ENCODE measurements at places on chromosomes 5 and 9.

DNA sequence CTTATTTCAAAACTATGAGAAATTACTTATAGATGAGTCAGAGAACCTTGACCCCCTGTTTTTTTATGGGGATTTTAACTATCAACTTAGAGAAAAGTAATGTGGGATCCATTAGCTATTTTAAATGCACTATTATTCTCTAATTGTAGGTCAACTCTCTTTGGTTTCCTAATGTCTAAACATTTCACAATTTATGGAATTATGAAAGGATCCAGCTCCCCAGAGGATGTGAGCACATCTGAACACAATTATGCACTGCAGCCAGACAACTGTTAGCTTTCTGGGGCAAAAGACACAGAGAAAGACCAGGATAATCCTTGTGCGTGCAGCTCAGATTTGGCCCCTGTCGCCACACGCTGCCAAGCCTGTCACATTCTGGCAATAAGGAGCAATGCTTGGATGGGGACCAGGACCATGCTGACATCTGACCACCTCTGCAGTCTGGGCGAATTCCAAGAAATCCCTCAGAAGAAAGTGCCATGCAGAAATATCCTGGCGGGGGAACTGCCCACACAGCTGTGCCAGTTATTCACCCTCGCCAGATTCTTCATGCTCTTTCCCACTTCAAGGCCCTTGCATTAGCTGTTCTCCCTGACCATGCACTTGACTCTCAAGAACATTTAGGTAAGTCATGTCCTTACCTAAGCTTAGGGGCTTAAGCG, 22.2 kb upstream of the CMBL start:
- DNase-seq = no peak

- DNase-seq = no peak
Measured at GRCh38 chr9:101445353-101446029, 9.9 kb upstream of the ALDOB start.

DNA sequence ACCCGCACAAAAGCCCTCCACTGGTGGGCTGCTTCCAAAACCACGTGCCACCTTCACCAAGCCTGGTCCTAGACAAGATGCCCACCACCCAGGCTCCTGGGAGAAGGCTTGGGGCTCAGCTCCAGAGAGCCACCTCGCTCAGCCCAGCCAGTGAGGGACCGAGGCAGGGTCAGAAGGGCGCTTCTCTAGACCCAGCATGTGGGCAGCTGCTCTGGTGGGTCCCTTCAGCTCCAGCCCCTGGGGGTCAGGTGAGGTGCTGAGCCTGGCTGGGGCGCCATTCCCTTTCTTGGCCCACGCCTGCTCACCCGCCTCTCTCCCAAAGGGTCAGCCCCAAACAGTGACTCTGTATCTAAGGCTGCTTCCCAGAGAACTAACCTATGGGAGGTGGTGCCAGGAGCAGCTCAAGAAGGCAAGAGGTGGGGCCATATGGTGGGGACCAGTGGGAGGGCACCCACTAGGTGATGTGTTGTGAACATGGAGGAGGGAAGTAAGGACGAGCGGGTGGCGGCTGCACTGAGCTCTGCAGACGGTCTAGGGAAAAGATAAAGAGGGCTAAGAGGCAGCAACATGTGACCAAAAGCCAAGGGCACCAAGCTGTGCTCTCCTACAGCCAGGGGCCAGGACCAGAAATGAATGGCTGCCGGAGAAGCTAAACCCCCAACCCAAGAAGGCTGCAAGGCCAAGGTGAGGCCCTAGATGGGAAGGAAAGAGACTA, 79.3 kb downstream of the CAMSAP1 start:
- DNase-seq = no peak

GRCh38 chr5:133667217-133667616, 54.9 kb upstream of the FSTL4 start:
- no peak for DNase-seq

DNA sequence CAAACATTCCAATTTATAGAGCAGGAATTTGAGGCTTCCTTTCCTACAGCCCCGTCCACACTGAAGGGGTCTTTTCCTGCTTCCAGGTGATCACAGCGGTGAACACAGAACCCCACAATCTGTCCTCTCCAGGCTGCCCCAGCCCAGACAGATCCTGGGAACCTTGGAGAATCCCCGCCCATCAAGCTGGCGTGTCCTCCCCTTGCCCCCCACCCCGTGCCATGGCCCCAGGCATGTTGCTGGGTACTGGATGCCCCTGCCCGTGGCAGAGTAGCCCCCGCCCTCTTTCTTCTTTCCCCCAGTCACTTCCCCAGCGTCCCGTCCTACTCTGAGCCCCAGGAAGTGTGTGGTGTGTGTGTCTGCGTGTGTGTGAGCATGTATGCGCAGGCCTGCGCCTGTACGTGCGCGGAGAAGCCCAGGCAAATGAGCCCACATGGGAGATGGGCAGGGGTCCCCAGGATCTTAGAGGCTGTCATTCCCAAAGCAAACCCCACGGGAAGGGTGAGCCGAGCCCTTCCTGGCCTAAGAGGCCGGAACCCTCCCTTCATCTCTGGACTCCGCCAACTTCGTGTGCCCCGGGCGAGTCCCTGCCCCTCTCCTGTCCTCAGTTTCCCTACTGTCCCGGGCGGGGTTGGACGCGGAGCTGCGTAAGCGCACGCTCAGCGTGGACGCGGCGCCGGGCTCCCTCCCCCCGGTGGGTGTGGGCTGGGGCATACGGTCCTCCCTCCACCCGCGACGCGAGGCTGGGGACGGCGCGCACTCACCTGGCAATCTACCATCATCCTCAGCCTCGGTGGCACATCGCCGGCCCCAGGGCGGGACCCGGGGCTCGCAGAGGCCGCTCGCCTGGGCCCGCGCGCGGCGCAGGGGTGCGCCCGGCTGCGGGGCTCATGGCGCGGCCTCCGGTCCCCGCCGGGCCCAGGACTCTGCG, 15.2 kb downstream of the GBGT1 start:
- DNase-seq = no peak

DNA sequence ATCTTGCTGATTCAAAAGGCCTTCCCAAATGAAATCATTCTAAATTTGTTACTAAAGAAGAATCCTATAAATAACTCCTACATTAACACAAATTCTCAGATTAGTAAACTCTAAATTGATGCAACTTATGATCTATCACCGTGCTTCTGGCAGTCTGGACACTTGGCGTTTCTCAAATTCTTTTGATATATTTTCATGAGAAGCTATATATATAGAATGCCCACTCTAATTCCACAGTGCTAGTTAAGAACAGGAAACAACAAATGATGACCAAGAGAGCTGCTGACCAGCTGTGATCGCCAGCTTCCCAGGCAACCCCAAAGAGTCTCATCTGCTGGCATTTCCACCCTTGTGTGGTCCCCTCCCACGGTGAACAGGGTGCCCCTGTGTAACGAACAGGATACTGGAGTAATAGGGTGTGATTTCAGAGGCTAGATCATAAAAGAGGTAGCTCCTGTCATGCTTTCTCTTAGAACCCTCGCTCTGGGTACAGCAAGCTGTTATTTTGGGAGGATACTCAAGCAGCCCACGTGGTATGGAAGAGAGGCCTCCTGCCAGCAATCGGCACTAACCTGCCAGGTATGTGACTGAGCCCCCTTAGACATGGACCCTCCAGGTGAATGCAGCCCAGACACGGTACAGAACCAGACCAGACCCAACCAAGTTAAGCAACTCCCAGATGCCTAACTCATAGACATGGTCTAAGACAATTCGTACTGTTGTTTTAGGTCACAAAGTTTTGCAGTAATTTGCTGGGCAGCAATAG, 64.7 kb downstream of the CDC14B start:
- no peak for DNase-seq

GRCh38 chr5:72882989-72883388, 66.5 kb downstream of the TNPO1 start:
- DNase-seq = no peak

DNA sequence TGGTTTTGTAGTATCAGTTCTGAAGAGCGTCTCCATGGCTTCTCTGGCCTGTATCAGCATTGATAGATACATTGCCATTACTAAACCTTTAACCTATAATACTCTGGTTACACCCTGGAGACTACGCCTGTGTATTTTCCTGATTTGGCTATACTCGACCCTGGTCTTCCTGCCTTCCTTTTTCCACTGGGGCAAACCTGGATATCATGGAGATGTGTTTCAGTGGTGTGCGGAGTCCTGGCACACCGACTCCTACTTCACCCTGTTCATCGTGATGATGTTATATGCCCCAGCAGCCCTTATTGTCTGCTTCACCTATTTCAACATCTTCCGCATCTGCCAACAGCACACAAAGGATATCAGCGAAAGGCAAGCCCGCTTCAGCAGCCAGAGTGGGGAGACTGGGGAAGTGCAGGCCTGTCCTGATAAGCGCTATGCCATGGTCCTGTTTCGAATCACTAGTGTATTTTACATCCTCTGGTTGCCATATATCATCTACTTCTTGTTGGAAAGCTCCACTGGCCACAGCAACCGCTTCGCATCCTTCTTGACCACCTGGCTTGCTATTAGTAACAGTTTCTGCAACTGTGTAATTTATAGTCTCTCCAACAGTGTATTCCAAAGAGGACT, 1.5 kb downstream of the GPR21 start:
- no peak for DNase-seq

DNA sequence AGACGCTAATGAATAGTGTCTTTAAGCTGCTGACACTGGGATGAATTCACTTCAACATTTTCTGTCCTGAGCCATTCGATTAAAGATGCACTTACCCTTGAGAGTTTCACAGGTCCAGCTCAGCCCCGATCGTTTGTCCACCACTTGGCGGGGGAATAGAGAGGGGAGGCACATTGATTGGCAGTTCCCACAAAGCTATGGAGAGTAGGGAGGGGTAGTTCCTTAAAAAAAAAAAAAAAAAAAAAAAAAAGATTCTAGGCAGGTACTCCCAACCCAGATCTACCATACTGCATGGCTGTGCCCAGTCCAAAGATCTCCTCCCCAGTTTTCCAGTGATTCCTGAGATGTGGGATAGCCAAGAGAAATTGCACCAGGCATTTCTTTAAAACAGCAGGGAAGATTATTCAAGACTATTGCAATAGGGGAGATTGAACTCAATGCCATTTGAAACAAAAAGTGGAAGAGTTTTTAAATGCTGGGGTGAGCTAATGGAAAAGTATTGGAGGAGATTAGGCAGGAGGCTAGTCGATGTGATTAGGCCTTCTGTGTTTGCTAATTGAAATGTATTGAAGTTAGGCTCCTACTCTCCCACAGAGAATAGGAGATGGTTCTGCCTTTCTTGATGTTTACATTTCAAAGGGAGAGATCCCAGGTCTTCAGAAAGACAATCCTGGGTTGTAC, 2217.4 kb upstream of the WWC1 start:
- no peak for DNase-seq

- DNase-seq = no peak
Measured at GRCh38 chr9:93601666-93602065, 25.3 kb downstream of the PHF2 start.

GRCh38 chr9:90906316-90907055, 104.9 kb downstream of the SYK start:
- no peak for DNase-seq

DNA sequence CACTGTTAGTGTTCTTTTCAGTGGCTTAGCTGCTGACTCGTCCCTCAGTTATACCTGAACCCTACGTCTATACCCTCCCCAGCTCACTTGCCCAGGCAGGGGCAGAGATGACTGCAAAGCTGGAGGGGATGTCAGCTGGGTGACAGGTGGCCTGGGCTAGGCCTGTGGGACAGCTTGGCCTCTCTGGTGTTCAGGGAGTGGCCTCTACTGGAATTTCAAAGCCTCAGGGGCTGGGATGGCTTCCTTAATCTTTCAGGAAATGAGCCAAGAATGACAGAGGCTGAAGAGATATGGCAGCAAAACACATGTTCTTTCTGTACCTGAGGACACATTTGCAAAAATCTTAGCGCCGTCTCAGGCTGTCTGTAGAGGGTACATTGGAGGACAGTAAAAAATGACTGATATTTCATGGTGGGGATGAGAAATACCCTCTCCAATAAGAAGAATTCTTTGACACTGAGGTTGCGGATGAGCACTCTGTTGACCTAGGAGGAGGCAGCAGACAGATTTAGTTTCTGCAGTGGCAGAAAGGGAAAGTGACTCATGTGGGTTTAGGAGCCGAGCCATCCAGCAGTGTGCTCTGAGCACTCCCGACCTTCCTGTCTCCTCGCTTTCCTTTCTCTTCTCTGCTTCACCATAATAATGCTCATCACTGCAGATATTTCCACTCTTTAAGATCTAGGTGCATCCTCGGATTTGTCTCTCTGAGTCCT, 54.4 kb downstream of the ENTREP1 start:
- DNase-seq = no peak

GRCh38 chr9:6811436-6811835, 53.7 kb downstream of the KDM4C start:
- no peak for DNase-seq

- no peak for DNase-seq
Measured at GRCh38 chr9:127035948-127036347, 86.5 kb downstream of the ANGPTL2 start.

- DNase-seq = no peak
Measured at GRCh38 chr5:8019719-8020218, 150.8 kb downstream of the MTRR start.

GRCh38 chr9:97299809-97300414, 7.5 kb upstream of the CCDC180 start:
- DNase-seq = no peak

- DNase-seq = no peak
Measured at GRCh38 chr5:61425918-61426317, 93.9 kb downstream of the ZSWIM6 start.

DNA sequence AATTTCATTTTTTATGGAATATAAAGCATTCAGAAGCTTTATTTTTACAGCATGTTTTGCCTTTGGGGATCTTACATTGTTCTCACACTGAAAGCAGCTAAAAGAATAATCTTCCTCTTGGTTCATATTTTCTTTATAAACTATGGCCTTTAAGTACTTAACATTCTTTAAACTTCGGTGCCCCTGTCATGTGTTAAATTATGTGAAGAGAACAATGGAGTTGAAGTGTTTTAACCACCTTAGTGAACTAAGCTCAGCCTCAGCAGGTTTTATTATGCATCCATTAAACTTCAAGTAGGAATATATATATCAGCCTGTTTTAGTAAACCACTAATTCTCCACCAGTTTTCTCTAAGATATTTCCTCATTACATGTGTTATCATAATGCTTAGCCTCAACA, 371.4 kb upstream of the CDH18 start:
- no peak for DNase-seq

DNA sequence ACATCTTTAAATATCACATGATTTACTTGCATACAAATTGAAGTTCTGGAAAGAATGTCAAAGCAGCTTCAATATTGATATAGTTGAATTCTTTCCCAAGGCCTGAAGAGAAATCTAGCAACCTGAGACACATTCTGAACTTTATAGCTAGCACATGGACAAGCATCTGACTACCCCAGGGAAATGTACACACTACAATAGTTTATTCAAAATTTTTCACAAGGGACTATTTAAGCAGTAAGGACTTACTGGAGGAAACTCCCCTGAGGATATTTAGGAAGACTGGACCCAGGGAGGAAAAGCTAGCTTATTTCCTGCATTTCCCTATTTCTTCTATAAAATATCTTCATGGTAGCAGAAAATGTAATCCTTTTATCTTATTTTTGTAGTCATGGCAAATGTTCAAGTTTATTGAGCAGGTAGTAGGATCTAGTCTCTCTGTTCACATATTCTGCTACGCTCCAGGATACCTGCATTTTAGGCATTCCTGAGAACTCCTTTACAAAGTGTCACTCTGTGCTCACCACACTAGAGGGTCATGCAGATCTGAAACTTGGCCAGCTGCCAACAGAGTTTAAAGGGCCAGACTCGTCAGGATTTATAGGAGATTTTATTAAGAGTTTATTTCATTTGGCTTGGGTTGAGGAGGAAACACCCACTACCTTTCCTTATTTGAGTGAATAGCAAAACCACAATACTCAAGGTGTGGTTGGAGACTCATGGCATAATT, 348.4 kb upstream of the FTMT start:
- no peak for DNase-seq

- no peak for DNase-seq
Measured at GRCh38 chr5:1141834-1142233, 30.0 kb upstream of the SLC12A7 start.

Measured in stimulated activated CD8-positive, alpha-beta memory T cell treated with anti-CD3 and anti-CD28 coated beads, Interleukin-12 subunit alpha, Interleukin-12 subunit beta, amount 100 ng/mL, for 1 hour (primary cell).